ENCODE measurements at places on chromosomes 5 and 9.

DNA sequence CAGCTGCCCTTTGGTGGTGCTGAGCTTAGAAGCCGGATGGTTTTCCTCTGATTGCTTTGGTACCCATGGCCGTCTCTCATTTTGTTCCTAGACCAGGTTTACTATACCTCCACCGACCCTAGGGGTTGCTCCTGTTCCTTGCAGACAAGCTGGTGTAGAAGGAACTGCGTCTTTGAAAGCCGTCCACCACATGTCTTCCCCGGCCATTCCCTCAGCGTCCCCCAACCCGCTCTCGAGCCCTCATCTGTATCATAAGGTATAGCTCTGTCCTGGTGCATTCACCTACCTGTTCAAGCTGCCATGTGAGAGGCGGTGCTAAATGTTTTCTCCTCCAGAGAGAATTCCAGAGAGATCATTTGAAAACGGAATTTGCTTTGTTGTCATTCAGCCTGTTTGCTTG lies 39.5 kb downstream of the TENT4A start:
- no peak for DNase-seq

DNA sequence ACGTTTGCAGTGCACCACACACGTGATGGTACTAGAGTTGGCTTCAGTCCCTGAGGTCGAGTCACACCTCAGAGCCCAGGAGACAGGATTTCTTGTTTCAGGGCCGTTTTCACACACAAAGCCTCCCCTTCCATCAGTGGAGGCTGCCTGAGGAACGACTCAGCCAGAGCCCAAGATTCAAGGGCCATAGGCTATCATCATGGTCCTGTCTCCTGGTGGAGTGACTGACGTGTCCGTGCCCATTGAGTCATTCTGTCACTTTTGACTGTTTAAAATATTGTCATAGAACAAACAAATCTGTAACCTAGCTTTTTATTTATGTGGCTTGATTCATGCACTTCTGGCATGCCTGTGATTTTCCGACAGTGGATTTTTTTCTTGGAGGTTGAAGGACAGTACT lies 28.3 kb downstream of the CAMK2A start:
- no peak for DNase-seq

GRCh38 chr9:135882011-135882410 lies 25.3 kb downstream of the CAMSAP1 start:
- DNase-seq: no peak

DNA sequence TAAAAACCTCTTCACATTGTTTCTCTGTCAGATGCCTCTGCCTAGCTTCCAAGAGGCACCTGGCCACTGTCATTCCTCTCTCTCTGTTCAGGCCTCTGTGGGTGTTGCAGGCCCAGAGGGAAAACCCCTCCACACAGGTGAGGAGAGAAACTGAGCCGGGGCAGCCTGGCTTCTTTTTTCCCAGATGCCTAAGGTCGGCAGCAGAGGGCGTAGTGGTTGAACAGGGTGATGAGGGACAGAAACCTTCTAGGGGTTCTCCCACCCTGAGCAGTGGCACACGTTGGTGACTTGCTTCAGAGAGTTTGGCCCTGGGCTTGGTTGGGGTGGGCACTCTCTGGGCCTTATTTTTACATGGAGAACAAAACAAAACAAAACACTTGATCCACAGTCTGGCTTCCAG lies 12.2 kb downstream of the IL9 start:
- no peak for DNase-seq

DNA sequence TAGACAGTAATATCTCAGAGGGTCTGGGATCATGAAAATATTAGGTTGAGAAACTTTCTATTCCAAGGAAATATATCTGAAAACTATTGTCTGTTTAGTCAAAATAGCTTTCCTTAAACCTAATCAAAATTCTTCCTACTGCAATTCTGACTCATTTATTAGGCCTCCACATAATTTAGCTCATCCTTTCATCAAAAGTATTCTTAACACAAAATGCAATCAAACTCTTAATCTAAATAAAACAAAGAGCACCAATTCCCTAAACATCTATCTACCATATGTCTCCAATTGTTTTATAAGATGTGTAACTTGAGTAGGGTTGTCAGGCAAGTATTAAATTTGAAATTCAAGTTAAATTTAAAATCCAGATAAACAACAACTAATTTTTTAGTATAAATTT lies 142.1 kb downstream of the PLK2 start:
- DNase-seq: no peak

DNA sequence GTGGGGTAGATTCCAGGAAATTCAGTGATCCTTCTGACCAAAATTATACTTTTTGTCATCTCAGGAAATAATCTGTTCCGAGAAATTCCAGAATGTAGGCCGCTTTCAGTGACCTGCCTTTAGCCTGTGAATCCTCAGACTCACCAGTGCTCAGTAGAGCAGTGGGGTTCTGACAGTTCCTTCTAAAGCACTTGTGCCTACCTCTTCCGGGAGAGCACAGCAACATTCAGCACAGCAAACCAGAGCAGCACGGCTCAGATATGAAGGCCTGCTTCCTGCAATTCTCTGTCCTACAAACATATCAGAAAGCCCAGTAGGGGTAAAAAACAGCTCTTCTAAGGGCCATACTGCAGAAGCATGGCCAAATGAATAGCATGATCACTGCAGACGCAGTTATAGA lies 15.0 kb downstream of the FANCC start:
- DNase-seq: no peak

- DNase-seq: no peak
These were observed 73.2 kb upstream of the UNC5A start for GRCh38 chr5:176736931-176737745.

- DNase-seq: no peak
These were observed 6.1 kb upstream of the ERMP1 start for GRCh38 chr9:5838884-5839571.

GRCh38 chr9:124810663-124811355 lies 33.9 kb downstream of the OLFML2A start:
- no peak for DNase-seq

DNA sequence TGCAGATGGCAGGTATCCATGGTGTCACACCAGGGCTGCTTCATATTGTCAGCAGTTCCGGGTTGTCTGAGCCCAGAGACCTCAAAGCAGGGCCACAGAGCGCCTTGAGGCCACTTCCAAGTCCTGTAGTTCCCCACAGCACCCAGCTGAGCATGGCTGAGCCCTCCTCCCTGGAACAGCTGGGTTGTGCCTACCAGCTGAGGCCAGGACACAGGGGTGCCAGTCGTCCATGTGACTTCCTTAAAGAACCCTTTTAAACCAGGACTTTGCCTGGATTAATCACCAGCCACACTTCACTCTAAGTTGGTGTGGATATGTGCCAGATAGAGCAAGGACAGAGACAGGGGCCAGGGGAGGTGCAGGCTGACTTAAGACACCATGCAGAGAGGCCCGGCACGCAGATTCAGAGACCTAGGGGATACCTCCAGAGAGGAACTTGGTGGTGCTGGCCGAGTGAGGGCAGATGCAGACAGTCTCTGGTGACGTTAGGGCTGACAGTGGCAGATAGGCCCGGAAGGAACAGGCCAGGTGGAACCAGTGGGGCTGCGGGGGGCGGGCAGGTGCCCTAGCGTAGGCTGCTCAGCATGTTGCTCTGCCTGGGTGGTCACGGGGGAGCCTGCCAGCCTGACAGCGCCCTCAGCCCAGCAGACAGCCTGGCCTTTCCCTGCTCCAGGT lies 142.7 kb downstream of the CACNA1B start:
- DNase-seq: no peak

DNA sequence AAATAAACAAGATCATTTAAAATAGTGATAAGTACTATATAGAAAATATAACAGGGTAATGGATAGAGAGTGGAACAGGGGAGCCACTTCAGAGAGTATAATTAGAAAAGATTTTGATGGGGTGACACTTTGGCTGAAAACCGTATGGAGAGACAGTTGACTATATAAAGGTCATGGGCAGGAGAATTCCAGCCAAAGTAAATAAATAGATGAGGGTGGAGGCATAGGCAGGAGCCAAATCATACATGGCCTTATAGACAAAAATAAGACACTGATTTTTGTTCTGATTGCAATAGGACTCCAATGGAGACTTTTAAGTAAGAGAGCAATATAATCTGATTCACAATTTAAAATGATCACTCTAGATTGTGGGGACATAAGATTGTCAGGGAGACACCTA lies 37.5 kb upstream of the NUDT12 start:
- no peak for DNase-seq

- DNase-seq: no peak
These were observed 8.5 kb downstream of the BAAT start for GRCh38 chr9:101376111-101376848.

GRCh38 chr5:131379723-131380122 lies 115.9 kb downstream of the CDC42SE2 start:
- no peak for DNase-seq

DNA sequence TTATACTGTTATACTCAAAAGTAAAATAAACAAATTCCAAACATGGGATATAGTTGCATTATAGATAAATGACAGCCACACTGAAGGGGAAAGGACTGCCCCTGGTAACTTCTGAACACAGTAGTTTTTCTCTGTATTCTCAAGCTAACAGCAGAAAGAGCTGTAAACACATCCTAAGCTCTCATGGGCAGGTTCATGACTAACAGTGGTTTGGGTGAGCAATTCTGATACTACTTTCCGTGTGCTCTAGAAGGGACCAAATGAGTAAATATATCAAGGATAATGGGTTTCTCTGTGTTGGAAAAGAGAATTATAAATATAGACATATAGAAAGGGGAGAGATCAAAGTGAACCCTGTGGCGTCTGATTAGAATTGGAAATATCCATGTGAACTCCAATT lies 2.2 kb upstream of the LCN6 start:
- DNase-seq: no peak

DNA sequence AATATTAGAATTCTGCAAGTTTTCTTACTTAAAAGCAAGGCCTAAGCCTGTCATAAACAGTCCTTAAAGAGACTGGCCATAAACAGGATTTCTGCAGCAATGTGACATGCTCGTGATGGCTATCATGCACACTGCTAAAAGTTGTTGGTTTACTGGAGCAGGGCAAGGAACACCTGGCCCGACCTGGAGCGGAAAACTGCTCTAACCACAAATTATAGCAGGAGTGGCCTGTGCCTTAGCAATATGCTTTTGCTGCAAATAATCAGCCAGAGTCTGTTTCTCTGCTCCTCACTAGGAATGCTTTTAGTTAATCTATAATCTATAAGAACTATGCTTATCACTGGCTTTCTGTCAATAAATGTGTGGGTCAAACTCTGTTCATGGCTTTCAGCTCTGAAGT lies 322.9 kb upstream of the RPS23 start:
- DNase-seq: no peak

DNA sequence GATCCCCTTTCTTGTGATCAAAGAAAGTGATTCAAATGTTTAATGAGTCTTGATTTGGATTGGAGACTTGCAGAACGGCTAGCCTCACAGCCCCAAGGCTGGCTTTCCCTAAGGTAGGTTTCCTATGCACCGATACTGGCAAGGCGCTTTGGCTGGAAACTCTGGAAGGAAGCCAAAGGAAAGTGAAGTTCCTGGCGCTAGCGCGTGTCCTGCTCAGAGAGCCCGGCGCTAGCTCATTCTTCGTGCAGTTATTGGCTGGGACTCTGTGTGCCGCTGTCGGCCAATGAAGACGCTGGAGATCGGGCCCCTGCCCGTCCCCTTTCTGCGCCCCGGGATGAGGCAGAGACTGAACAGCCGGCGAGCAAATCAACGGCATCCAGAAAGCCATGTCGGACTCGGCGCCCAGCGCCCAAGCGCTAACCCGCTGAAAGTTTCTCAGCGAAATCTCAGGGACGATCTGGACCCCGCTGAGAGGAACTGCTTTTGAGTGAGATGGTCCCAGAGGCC lies at the start of gene PCDHGC3:
PCDHGC3 (plus strand) TSS at position 342 of the 507 bp plus-strand sequence; CDS start at position 493, 151 bp downstream.
- DNase-seq: no peak

GRCh38 chr9:112084334-112084733 lies 90.8 kb downstream of the SUSD1 start:
- DNase-seq: no peak
